Activated CD4-positive, alpha-beta T cell treated with anti-CD3 and anti-CD28 coated beads, Interleukin-2, amount 10 ng/mL, durations not matched to agents 24 days and 14 days (primary cell): ENCODE measurements at places on chromosomes 16 and 17.

DNA sequence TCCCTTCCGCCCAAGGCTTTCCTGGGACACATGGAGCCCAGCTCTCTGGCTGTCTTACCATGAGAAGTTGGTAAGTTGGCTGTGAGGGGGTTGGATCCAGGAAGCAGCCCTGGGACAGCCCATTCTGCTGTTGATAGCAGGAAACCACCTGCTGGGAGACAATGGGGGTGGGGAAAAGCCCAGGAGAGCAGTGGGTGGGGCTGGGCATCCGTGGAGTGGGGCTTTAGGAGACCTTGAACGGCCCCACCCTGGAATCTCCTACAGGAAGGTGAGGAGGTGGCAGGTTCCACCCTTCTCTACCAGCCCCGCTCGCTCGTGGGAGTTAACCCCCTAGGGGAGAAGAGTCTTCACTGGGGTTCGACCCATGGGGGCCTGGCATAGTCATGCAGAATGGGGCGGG lies 5.8 kb downstream of the TMEM92 start:
- H3K4me1 ChIP-seq, result peaks cover 20% of the 10 kb centered on the region
- peaks cover 4% of the 10 kb centered on the region for H3K27me3 ChIP-seq
- DNase-seq, result no peak
- no peak overlapping the region for H3K4me3 ChIP-seq
- no peak overlapping the region for H3K27ac ChIP-seq
- H3K36me3 ChIP-seq, result peaks cover 11% of the 10 kb centered on the region

DNA sequence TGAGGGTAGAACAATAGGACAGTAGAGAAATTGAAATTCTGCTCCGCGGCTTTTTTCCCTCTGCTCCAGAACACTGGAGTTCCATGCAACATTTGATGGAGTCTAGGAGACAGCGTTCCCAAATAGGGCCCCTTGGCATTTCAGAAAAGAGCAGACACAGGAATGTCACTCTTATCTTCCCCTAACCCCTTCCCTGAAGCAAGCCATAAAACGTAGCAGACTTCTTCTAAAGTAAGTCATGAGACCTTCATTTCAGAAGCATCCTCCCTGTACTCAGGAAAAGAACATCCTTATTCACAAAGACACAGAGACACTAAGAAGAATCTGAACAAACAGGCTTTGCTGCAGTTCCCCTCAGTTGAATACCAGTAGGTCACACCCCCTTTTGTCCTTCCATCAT lies 296.1 kb upstream of the SOX9 start:
- no peaks in the 10 kb centered on the region for H3K4me1 ChIP-seq
- no peak overlapping the region for H3K27ac ChIP-seq
- no peaks in the 10 kb centered on the region for H3K27me3 ChIP-seq
- DNase-seq, result no peak
- no peaks in the 10 kb centered on the region for H3K36me3 ChIP-seq

GRCh38 chr17:72338304-72338703 lies 217.5 kb downstream of the SOX9 start:
- H3K36me3 ChIP-seq, result no peaks in the 10 kb centered on the region
- H3K4me3 ChIP-seq, result no peak overlapping the region
- H3K4me1 ChIP-seq, result no peaks in the 10 kb centered on the region
- DNase-seq, result no peak
- no peak overlapping the region for H3K27ac ChIP-seq

DNA sequence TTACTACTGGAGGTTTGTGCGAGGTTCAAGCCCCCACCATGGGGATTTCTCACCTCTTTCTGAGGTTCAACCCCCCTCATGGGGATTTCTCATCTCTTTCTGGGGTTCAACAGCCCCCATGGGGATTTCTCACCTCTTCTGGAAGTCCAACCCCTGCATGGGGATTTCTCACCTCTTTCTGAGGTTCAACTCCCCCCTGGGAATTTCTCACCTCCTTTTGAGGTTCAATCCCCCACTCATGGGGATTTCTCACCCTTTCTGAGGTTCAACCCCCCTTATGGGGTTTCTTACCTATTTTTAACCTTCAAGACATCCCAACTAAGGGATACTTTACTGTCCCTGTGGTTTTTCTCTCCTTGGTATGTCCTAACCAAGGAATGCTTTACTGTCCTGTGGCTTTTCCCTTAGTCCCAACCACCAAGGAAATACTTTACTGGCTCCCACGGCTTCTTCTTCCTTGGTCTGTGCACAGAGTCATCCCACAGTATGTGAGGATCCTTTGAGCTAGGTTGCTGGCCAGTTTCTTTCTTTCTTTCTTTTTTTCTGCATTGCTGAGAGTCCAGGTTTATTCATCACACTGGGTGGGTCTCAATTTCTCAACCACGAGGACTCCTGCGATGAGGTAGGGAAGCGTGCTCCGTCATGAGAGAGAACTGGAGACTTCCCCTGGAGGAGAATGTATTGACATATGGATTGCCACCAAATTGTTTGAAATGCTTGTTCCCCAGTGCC lies 2140.2 kb downstream of the TP53TG3F start:
- no peaks in the 10 kb centered on the region for H3K27me3 ChIP-seq
- no peaks in the 10 kb centered on the region for H3K4me1 ChIP-seq
- no peak for DNase-seq
- no peak overlapping the region for H3K27ac ChIP-seq

DNA sequence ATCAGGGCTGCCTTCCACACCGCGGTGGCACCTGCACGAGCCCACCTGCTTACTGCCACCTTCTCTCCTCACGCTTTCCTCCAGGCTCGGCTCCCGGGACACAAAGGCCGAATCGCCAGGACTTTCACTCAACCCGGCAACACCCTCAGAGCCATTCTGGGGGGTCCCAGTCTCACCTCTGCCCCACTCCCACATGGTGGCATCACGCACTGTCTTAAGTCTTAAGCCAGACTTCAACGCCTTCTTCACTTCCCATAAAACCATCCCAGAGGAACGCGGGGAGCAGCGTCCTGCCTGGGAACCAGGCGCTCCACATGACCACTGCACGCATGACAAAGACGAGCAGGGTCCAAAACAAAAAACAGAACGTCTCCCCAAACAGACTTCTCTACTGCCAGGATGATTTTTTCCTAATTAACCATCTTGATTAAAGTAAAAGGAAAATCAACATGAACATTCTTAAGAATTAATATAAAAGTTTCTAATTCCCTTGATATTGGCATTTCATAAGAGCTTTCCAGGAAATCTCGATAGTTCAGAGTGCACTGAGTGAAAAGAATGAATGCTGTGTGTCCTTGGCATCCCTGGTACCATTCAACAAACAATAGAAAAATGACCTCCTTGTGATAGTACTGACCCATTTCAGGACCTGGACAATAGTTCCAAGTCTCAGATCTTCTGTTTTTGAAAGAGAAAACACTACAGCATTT lies 2.6 kb downstream of the CANT1 start:
- H3K4me1 ChIP-seq, result peaks cover 54% of the 10 kb centered on the region
- peak overlapping the region; percentile 89 for H3K4me3 ChIP-seq
- peak overlapping the region; percentile 75 for H3K27ac ChIP-seq
- DNase-seq, result no peak
- peaks cover 6% of the 10 kb centered on the region for H3K27me3 ChIP-seq

GRCh38 chr17:39104046-39104445 lies 47.4 kb downstream of the PLXDC1 start:
- DNase-seq, result no peak
- no peak overlapping the region for H3K27ac ChIP-seq
- peaks cover 2% of the 10 kb centered on the region for H3K27me3 ChIP-seq
- H3K4me1 ChIP-seq, result peaks cover 2% of the 10 kb centered on the region
- no peaks in the 10 kb centered on the region for H3K36me3 ChIP-seq

- H3K27me3 ChIP-seq, result peaks cover 9% of the 10 kb centered on the region
- no peak overlapping the region for H3K27ac ChIP-seq
- H3K4me1 ChIP-seq, result no peaks in the 10 kb centered on the region
- H3K36me3 ChIP-seq, result no peaks in the 10 kb centered on the region
- no peak overlapping the region for H3K4me3 ChIP-seq
These were observed 117.2 kb downstream of the MAF start for GRCh38 chr16:79483336-79483735.

- H3K27me3 ChIP-seq, result peaks cover 41% of the 10 kb centered on the region
- H3K36me3 ChIP-seq, result no peaks in the 10 kb centered on the region
- no peak overlapping the region for H3K27ac ChIP-seq
These were observed 302.8 kb downstream of the IRF8 start for GRCh38 chr16:86201746-86202145.

DNA sequence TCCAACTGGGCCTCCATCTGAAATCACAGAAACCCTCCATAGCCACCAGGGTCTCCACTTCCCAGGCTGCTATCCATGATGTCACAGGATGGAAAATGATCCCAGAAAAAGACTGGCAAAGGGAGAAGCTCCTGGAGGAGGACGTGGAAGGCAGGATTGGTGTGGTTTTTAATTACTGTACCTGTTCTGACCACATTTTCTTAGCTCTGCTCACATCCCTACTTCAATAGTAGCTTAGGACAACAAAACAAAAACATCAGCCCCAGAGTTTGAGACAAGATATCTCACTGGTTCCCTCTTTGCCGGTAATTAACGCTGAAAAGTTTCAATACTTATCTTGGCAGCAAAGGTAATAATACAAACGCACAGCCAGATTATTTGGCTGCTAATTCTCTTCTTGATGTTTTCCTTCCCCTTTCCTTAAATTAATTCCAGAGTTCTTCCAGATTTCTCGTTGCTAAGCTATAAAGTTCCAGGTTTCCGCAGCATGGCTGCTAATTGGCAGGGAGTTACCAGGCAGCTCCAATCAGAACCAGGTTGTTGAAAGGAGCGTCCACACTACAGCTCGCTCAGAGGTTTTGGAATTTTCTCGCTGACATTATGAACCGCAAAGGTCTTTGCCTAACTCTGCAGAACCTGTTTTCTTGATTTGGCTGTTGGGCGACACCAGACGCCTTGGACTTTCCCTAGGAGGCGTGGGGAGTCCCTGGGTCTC lies 263.4 kb downstream of the MRTFB start:
- H3K27ac ChIP-seq, result no peak overlapping the region
- H3K27me3 ChIP-seq, result no peaks in the 10 kb centered on the region
- H3K4me3 ChIP-seq, result no peak overlapping the region
- H3K4me1 ChIP-seq, result peaks cover 5% of the 10 kb centered on the region
- no peaks in the 10 kb centered on the region for H3K36me3 ChIP-seq
- no peak for DNase-seq

- H3K4me3 ChIP-seq, result peak overlapping the region; percentile 97
- peaks cover 10% of the 10 kb centered on the region for H3K36me3 ChIP-seq
- peaks cover 5% of the 10 kb centered on the region for H3K27me3 ChIP-seq
These were observed 825 bp downstream of the RPTOR start for GRCh38 chr17:80545499-80545826.

DNA sequence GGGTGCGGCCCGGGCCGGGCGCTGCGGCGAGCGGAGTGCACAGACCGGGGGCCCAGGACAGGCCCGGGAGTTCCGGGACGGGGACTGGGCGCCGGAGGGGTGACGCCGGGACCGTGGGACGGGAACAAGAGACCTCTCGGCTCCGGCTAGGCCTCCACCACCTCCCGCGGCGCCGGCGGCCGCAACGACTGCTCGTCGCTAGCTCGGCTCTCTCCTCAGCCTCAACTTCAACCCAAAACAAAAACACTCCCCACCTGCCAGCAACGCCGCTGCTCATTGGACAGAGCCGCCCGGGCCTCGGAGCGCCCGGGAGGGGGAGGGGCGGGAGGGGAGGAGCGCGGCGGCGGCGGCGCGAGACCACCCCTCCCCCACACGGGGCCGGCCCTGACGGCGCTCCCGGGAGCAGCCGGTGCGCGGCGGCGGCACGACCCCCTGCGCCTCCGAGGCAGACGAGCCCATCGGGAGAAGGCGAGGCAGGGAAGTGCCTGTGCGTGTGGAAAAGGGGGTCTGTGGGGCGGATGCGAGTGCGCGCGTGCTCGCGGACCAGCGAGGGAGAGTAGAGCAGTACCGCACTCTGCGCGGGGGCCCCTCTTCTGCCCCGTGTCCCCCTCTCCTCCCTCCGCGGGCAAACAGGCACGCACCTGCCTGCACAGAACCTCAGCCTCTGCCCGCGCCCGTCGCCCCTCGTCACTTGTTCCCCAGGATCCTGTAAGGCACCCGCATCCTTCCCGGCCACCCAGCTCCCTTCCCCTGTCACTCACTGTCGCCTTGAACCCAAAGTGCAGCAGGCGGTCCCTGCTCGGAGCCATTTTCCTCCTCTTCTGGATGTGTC lies at the start of gene FBXL20:
Gene FBXL20, minus strand, starts transcription at position 215 of the 832 bp plus-strand sequence. CDS start 224 bp downstream, outside the sequence.
- H3K4me3 ChIP-seq, result peak within 1 kb of the TSS; percentile 93
- peak; percentile 97 for DNase-seq
- peaks cover 7% of the 10 kb centered on the region for H3K36me3 ChIP-seq
- no peaks in the 10 kb centered on the region for H3K27me3 ChIP-seq
- peak within 1 kb of the TSS; percentile 96 for H3K27ac ChIP-seq

DNA sequence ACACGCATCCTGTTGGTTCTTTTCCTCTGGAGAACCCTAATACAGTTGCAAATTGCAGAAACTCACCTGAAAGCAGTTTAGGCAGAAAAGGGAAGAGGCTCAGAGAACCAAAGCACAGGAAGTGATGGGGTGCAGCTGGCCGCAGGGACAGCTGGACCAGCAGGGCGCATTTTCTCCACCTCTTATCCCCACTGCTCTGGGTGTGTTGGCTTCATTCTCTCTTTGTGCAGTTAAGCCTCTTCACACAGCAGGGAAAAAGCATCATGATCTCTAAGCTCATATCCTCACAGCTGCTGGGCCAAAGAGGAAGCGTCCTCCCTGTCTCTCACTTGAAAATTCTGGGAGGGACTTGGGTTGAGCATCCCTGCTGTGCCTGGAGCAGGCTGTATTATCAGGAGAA lies 20.0 kb upstream of the LRRC75A start:
- H3K4me1 ChIP-seq, result peaks cover 15% of the 10 kb centered on the region
- peaks cover 21% of the 10 kb centered on the region for H3K27me3 ChIP-seq
- H3K27ac ChIP-seq, result no peak overlapping the region
- H3K36me3 ChIP-seq, result no peaks in the 10 kb centered on the region
- H3K4me3 ChIP-seq, result no peak overlapping the region
- DNase-seq, result no peak

GRCh38 chr17:8121407-8121680 lies 2.6 kb downstream of the HES7 start:
- peaks cover 54% of the 10 kb centered on the region for H3K27me3 ChIP-seq
- no peak for DNase-seq
- H3K36me3 ChIP-seq, result peaks cover 7% of the 10 kb centered on the region
- peaks cover 71% of the 10 kb centered on the region for H3K4me1 ChIP-seq
- peak overlapping the region; percentile 91 for H3K4me3 ChIP-seq
- H3K27ac ChIP-seq, result no peak overlapping the region

DNA sequence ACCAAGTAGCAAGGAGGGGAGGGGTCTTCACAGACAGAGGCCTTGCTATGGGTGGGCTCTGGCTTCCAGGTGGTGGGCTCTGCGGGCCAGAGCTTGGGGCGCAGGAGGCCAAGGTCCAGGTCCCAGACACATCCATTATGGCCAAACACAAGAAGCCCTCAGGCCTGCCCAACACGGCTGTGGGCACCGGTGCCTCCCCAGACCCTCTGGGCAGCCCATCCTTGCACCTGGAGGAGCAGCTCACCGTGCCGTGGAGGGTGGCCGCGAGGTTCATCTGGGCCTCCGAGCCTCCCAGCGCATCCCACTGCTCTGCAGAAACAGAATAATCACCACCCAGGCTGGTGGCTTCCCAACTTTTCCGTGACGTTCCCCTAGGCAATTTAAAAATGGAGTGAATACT lies 55.9 kb downstream of the TBC1D16 start:
- no peaks in the 10 kb centered on the region for H3K4me1 ChIP-seq
- H3K4me3 ChIP-seq, result no peak overlapping the region
- no peaks in the 10 kb centered on the region for H3K36me3 ChIP-seq
- no peak overlapping the region for H3K27ac ChIP-seq
- DNase-seq, result no peak
